ENCODE measurements at places on chromosomes 7 and 10.

GRCh38 chr7:95047291-95047690, 139.9 kb downstream of the PPP1R9A start:
- DNase-seq: no peak

DNA sequence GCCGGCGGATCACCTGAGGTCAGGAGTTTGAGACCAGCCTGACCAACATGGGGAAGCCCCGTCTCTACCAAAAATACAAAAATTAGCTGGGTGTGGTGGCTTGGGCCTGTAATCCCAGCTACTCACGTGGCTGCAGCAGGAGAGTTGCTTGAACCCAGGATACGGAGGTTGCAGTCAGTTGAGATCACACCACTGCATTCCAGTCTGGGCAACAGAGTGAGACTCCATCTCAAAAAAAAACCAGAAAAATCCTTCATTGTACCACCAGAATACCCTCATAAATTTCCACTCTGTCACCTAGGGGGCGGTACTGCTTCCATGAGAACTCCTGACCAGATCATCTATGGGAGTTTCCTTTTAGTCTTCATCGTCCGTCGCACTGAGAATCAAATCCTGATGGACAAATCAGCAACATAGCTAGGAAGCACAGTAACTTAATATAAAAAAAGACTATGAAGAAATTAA, 225.8 kb upstream of the KLF14 start:
- peak; percentile 69 for DNase-seq

- no peak for DNase-seq
These were observed 5.7 kb downstream of the LDB3 start for GRCh38 chr10:86673827-86674581.

DNA sequence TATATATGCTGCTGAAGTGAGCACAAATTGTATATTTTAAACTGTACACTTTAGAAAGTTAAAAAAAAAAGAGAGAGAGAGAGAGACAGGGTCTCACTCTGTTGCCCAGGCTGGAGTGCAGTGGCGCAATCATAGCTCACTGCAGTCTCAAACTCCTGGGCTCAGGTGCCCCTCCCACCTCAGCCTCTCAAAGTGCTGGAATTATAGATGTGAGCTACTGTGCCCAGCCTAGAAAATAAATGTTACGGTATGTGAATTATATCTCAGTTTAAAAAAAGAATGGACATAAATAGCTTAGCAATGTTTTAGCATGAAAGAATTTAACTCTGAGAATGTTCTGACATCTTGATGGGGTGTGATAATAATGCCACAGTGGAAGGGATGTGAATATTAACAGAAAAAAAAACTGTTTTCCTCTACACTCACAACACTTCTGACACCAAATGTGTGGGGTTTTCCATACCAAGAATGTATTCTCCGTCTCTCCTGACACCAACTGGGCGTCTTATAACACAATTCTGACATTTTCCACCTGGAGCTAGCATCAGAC, 162.1 kb downstream of the PLCE1 start:
- no peak for DNase-seq

All from AG09309 (cell line).